Small intestine (tissue), 16 donors: ENCODE measurements at places on chromosomes 2 and 18. TPM values are rescaled to one million over a fixed set of nuclear protein-coding genes. Genes with fewer than 3 reads are reported as not detected.

The CRYGD gene
- not detected for polyA plus RNA-seq

The TTC32 gene
- 20.8 TPM for polyA plus RNA-seq

The ARHGEF33 gene
- 0.13 TPM for polyA plus RNA-seq

The SOX11 gene
- polyA plus RNA-seq = 0.03 TPM

The INPP5D gene
- 4.7 TPM for polyA plus RNA-seq

The NTSR2 gene
- not detected for polyA plus RNA-seq

The CXCR1 gene
- polyA plus RNA-seq = not detected

The CNTNAP5 gene
- polyA plus RNA-seq = not detected

The CAPN14 gene
- 0.06 TPM for polyA plus RNA-seq

The HNMT gene
- 26.2 TPM for polyA plus RNA-seq

The RELCH gene
- 11.3 TPM for polyA plus RNA-seq

The UBXN4 gene
- 40.0 TPM for polyA plus RNA-seq

The FN1 gene
- 90.6 TPM for polyA plus RNA-seq

The LONRF2 gene
- polyA plus RNA-seq = 1.5 TPM

The KYNU gene
- polyA plus RNA-seq = 1.9 TPM
